ENCODE measurements at places on chromosomes 2 and 18.

- no peak for DNase-seq
These were observed 563.4 kb downstream of the XIRP2 start for GRCh38 chr2:167451496-167452289.

- no peak for DNase-seq
These were observed 7.5 kb downstream of the RALBP1 start for GRCh38 chr18:9482790-9483189.

DNA sequence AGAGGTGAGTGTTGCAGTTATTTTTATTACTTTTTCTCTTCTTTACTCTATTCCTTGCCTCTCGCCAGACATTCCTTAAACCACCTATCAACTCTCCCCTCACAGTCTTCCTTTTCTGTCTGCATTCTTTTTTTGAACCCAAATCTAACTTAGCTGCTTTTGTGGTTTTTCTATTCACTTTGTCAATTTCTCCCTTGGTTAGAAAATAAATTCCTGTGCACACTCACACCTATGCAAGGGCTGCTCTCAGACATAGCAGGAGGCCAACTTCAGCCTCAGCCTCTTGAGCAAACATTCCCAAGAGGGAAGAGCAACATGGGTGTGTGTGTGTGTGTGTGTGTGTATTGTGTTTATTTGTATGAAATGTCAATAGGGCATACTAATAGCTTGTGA lies 808.6 kb downstream of the RNF144A start:
- DNase-seq, result no peak

DNA sequence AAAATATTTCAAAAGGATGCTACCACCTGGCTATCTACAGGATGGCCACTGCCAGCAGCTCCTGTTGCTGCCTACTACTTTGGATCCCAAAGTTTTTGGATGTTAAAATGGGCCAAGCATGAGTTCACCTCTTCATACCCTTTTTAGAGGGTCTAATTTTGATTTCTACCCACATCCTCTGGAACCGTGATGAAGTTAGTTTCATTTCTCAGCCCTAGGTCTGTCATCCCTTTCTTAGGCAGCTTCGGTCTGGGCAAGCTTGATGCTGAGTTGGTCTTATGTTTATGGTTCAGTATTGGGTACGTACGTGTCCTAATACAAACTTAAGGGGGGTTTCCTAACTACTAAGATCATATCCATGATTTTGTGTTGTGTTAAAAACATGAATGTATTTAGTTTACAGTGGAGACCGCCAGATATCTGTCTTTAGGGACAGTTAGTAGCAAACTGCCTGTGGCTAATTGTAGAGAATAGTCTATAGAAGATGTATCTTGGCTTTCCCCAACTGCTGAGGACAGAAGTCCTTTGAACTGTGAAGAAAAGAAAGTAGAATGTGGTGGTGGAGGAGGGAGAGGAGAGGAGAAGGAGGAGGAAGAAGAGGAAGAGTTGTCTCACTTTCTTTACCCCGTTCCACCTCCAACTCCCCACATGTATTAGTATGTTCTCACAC lies 184.9 kb downstream of the UBE2E3 start:
- no peak for DNase-seq

DNA sequence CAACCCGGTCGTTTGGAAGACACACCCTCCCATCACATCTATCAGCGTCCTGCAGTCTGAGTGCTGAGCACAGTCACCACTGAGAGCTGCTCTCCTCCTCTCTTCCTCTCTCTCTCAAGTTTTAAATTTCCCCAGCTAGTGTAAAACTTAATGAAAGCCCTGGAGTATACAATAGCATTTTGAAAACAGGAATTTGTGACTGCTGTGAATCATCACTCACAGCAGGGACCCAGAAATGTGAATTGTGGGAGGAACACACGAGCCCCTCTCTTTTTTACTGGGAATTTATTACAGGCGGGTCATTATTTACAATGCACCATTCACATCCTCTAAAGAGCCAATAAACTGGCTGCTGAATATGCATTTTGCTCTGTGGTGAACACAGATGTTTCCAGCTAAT lies 185.0 kb upstream of the SMIM21 start:
- DNase-seq, result no peak

GRCh38 chr2:74269667-74270066 lies 71.3 kb downstream of the MTHFD2 start:
- DNase-seq, result no peak

DNA sequence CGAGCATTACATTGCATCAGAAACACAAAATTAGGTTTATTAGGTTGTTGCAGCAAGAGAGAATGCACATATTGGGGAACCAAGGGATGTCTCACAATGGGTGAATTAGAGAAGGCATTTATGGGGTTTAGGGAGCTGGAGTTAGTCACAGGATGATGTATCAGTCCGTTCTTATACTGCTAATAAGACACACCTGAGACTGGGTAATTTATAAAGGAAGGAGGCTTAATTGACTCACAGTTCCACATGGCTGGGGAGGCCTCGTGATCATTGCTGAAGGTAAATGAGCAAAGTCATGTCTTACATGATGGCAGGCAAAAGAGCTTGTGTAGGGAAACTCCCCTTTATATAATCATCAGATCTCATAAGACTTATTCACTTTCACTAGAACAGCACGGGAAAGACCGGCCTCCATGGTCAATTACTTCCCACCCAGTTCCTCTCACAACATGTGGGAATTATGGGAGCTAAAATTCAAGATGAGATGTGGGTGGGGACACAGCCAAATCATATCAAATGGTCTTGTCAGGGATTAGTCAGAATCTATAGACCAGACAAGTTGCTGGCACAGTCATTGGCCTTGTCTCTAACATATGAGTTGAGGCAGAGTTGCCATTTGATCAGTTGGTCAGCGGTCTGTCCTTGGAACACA lies 61.9 kb upstream of the RBMS1 start:
- no peak for DNase-seq

- no peak for DNase-seq
These were observed 16.5 kb upstream of the NRP2 start for GRCh38 chr2:205665791-205666190.

GRCh38 chr2:113175042-113175628 lies 1.4 kb downstream of the PSD4 start:
- no peak for DNase-seq

GRCh38 chr2:60070196-60070595 lies 483.3 kb downstream of the BCL11A start:
- no peak for DNase-seq

- DNase-seq, result no peak
These were observed 206.9 kb downstream of the ARL4C start for GRCh38 chr2:234289834-234290590.

DNA sequence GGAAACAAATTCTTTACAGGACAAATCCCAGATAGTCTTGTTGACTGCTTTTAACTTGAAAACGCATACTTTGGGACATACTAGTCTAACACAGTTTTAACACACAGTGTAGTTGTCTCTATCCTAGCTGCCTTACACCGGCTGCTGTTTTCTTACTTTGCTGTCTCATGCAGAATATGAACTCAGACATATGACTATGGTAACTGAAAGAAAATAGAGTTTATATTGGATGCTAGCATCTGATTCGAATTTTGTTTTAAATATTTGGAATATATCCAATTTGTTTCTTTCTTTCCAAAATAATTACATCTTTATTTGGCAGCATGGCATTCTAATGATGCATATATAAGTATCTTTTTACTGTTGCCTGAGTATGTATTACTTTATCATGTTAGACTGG lies 69.8 kb downstream of the ANKRD12 start:
- DNase-seq, result no peak

DNA sequence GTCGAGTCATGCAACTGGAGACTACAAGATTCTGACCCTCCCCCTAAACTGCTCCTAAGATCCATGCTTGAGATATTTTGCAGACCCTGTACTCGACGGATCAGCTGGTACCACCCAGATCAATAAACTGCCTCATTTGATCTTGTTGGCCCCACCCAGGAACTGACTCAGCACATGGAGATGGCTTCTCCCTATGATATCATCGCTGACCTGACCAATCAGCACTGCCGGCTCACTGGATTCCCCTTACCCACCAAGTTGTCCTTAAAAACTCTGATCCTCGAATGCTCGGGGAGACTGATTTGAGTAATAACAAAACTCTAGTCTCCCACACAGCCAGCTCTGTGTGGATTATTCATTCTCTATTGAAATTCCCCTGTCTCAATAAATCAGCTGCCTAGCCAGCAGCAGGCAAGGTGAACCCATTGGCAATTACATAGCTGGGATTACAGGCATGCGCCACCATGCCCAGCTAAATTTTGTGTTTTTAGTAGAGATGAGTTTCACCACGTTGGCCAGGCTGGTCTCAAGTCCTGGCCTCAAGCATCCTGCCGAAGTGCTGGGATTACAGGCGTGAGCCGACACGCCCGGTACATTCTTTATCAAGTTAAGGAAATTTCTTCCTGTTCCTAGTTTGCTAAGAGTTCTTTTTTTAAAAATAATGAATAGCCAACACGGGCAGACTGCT lies 43.6 kb downstream of the VPS54 start:
- DNase-seq, result no peak

DNA sequence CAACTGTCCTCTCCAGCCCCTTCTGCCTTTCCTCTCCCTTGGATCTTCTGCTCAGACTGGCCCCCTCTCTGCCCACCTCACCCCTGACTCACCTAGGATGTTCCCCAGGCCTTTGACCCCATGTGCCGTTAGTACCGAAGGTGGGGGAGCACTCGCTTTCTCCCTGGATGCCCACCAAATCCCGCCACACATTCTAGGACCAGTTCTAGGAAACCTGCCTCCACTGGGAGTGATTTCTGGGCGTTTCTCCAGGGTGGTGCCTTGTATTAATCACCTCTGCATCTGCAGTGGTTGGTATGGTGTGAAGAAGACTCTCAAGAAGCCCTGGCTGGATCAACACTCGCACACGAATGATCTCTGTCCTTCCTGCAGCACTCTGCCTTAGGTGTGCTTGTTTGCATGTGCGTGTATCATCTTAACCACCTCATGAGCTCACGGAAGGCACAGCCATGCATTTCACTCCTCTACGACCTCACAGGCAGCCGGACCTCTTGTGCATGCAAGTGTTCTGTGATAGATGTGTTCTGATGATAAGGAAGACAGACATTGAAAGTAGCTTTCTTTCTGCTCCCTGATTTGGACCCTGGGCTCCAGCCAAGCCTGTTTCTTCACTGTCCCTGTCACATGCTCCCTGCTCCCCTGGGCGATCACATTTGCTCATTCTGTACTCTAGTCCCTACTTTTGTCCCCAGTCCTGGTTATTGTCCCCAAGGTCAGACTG lies 69.4 kb downstream of the LIPG start:
- no peak for DNase-seq

- no peak for DNase-seq
These were observed 35.3 kb downstream of the EIPR1 start for GRCh38 chr2:3342324-3342723.

DNA sequence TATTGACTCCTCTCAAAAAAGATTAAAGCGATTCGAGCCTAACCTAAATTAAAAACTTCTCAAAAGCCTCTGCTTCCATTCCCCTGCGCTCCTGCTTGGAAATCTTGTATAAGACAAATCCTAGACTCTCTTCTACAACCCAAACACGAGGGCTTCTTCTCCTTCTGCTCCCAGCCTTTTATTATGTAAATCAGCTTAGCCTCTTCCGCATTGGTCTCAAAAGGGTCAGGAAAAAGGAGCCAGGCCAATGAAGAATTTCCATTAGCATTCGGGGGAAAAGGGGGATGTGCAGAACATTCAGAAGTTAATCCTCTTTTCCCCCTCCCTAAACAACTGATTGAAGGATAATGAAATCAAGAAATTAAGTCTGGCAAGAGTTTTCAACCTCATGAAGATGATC lies 107.9 kb downstream of the FAM124B start:
- no peak for DNase-seq

- DNase-seq, result no peak
These were observed 379.0 kb upstream of the FANCL start for GRCh38 chr2:58620093-58620492.

Measured in HEK293T (cell line).